ENCODE measurements at places on chromosomes 4 and X. TPM values are rescaled to one million over a fixed set of nuclear protein-coding genes. Genes with fewer than 3 reads are reported as not detected.
A peak's percentile ranks its signal among the peaks of the same experiment; 100 is the strongest.

The STPG2 gene
- not detected for total RNA-seq

DNA sequence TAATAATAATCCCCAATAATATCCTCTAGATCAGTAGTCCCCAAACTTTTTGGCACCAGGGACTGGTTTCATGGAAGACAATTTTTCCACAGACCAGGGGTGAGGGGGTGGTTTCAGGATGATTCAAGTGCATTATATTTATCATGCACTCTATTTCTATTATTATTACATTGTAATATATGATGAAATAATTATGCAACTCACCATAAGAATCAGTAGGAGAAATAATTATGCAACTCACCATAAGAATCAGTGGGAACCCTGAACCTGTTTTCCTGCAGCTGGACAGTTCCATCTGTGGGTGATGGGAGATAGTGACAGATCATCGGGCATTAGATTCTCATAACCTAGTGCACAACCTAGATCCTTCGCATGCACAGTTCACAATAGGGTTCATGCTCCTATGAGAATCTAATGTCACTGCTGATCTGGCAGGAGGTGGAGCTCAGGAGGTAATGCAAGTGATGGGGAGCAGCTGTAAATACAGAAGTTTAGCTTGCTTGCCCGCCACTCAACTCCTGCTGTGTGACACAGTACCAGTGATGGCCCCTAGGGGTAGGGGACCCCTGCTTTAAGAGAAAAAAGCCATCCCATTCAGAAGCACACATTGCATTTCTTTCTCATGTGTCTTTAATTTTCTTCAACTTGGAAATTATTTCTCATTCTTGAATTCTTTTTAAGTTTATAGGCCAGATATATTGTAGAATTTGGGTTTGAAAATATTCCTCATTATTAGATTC lies 16.0 kb upstream of the SH3RF1 start:
- H3K4me1 ChIP-seq = no peaks in the 10 kb centered on the region
- H3K27me3 ChIP-seq = peaks cover under 1% of the 10 kb centered on the region
- no peak overlapping the region for H3K4me3 ChIP-seq
- no peak for DNase-seq
- no peak overlapping the region for H3K27ac ChIP-seq

DNA sequence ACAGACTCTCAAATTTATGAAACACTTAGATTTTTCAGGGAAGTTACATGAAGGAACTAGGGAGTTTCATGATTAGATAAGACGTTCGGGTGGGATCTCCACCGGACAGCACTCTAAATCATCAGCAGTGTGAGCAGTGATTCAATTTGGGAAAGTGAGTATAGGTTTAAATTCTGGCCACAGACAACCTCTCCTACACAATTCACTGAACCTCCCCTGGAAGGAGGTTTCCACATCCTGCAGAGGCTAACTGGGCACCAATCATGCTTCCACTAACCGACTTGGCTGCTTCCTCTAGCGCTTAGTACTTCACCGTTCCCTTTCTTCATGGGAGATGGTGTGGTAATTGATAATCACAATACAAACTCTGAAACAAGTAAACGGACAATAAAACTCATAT lies 5.6 kb downstream of the CXCL9 start:
- no peak for DNase-seq
- H3K27me3 ChIP-seq = no peaks in the 10 kb centered on the region
- peaks cover 10% of the 10 kb centered on the region for H3K4me1 ChIP-seq

DNA sequence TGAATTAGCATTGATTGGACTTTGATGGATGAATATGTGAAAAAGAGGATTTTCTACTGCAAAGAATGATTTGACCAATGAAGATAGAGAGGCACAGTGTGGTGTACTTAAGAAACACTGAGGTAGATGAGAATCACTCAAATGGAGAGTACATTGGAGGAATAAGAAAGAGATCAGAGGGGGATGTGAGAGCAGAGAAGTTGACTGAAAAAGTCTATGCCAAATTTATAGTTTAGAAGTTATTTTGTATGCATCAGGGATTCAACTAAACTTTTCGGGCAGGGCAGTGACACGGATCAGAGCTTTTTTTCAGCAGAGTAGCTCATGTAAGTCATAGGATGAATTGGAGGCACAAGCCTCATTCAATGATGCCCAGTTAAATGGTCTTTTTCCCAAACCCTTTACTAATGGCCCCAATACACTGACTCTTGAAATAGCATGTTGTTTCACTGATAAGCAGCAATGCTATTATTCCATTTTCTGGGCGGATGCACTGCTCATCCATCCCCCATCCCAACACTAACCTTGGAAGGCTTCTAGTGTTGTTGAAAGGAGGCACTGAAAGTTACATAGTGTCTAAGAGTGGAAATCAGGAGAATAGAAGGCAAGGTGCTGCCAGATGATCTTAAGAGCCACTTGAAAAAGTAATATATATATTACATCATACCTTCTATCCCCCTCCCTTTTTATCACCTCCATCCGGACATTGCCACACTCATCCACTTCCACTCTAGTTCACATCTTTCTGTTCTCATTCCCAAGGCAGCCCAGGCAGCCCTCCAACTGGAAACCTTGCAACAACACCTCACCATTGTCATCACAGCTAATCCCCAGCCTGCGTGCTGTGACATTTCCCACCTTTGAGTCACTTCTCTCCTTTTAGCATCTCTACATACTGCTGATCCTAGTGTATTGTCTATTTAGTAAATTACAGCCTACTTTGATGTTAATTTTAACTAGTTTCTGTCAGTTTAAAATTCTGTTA lies 46.1 kb downstream of the ARHGAP24 start:
- peaks cover 20% of the 10 kb centered on the region for H3K4me1 ChIP-seq
- H3K36me3 ChIP-seq = no peaks in the 10 kb centered on the region
- DNase-seq = peak; percentile 55
- H3K27ac ChIP-seq = no peak overlapping the region
- no peaks in the 10 kb centered on the region for H3K27me3 ChIP-seq

DNA sequence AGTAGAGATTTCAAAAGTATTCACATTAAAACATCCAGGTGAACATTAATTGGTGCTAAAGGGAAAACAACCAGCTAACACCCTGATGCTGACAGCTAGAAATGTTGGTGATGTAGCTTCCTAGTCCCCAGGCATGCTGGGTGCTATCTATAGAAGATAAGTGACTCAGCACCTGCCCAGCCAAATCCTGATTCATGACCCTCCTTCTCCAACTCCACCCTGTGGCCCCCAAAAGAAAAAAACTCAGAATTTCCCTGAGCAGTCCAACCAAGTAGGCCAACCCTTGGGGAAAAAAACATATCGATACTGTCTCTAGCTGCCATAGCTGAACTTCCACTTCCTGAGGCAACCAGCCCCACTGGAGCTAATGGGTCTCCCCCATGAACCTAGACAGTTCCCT lies 197.6 kb upstream of the KLF3 start:
- H3K27me3 ChIP-seq = no peaks in the 10 kb centered on the region
- no peak overlapping the region for H3K27ac ChIP-seq
- H3K4me1 ChIP-seq = peaks cover 4% of the 10 kb centered on the region
- no peak for DNase-seq
- H3K4me3 ChIP-seq = no peak overlapping the region

GRCh38 chrX:104833401-104833800 lies 267.4 kb downstream of the IL1RAPL2 start:
- no peak overlapping the region for H3K4me3 ChIP-seq
- no peaks in the 10 kb centered on the region for H3K4me1 ChIP-seq
- no peak for DNase-seq
- no peak overlapping the region for H3K27ac ChIP-seq
- H3K27me3 ChIP-seq = no peaks in the 10 kb centered on the region
